ENCODE measurements at places on chromosomes 4 and X. TPM values are rescaled to one million over a fixed set of nuclear protein-coding genes. Genes with fewer than 3 reads are reported as not detected.

- DNase-seq: no peak
Measured at GRCh38 chr4:138843616-138844015, 172.0 kb upstream of the NOCT start.

GRCh38 chr4:139060591-139060990 lies 45.0 kb downstream of the NOCT start:
- no peak for DNase-seq

DNA sequence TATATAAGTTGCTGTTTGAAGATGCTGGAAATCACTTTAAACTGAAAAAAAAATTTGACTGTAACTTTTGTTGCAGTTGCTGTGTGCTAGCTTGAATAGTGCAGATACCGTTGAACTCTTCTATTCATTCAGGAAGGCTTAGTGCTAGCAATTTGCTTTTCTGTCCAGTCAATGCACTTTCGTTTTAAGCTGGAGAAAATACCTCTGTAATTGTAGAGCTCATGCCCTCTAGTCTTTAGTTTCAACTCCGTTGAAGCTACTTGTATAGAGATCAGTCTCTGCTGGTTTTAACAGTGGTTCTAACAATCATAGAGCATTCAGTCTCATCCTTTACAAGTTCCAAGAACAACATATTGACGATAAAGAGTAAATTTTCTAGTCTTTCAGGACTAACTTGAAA lies 49.0 kb upstream of the TRPC3 start:
- DNase-seq: no peak

GRCh38 chrX:140710710-140711109 lies 1.2 kb downstream of the LINC00632 start:
- no peak for DNase-seq

GRCh38 chr4:164866817-164867490 lies 10.0 kb upstream of the APELA start:
- no peak for DNase-seq

GRCh38 chr4:9771034-9771433 lies 10.4 kb upstream of the DRD5 start:
- no peak for DNase-seq

- no peak for DNase-seq
Measured at GRCh38 chr4:38983787-38984598, 48.2 kb downstream of the TMEM156 start.

DNA sequence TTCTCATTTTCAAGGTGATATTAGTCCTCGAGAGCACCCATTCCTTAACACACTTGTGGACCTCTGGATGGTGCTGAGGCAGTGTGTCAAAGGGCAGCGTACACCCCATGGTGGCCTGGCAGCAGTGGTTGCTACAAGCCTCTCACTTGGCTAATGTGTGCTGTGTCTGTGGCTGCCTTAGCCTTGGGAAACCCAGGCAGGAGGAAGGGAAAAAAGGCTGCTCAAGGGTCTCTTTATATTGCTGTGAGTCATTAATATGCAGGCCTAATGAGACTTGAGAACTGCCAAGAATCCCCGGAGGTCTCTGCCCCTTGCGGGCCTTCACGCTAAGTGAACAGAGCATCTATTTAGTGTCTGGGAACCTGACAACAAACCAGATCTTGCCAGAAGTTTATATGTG lies 7.0 kb downstream of the PCDH10 start:
- no peak for DNase-seq

- DNase-seq: no peak
Measured at GRCh38 chrX:41184312-41184711, 99.1 kb downstream of the USP9X start.

DNA sequence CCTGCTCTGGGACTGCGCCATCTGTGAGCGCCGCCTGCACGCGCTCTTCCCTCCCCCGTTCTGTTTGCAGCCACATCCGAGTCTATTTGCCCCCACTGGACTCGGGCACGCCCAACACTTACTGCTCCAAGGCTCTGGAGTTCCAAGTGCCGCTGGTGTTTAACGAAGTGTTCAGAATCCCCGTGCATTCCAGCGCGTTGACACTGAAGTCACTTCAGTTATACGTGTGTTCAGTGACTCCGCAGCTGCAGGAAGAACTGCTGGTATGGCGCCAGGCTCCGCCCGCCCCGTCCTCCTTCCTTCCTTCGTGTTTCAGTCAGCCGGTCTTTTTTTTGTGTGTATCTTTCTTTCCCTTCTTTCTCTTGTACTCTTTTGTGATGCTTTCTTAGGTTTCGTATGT lies 30.7 kb upstream of the CLCN4 start:
- DNase-seq: no peak

DNA sequence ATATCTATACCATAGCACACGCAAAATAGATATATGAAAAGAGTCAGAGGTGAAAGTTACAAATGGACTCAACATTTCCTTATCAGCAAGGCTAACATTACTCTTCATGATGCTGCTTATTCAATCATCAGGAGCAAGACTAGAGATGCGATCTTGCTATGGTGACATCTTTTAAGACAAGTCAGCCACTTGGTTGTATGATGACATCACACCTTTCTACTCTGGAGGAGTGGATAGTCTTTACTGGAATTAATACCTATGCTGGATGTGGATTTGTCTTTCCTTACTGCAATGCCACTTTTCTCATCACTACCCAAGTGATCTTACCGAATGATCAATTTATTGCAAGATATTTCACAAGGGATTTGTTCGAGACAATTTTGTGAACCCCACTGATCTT lies 87.0 kb upstream of the SPOCK3 start:
- DNase-seq: no peak

GRCh38 chr4:54378461-54378860 lies 149.4 kb downstream of the PDGFRA start:
- no peak for DNase-seq

DNA sequence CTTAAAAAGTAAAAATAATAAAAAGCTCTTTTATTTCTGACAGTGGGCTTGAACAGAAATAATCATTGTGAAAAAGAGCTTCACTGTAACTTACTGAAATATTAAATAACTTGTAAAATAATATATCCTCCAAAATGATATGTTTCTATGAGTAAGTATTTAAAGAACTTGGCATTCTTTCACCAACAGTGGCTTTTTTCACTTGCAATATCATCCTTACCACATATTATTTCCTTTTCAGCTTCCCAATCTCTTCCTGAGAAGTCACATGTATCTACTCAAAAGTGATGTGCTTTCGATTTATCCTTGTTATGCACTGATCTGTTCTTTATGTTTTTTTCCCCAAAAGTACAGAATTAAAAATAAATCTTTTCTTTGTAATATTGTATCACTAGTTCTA lies 2.2 kb upstream of the PCDH18 start:
- DNase-seq: no peak

DNA sequence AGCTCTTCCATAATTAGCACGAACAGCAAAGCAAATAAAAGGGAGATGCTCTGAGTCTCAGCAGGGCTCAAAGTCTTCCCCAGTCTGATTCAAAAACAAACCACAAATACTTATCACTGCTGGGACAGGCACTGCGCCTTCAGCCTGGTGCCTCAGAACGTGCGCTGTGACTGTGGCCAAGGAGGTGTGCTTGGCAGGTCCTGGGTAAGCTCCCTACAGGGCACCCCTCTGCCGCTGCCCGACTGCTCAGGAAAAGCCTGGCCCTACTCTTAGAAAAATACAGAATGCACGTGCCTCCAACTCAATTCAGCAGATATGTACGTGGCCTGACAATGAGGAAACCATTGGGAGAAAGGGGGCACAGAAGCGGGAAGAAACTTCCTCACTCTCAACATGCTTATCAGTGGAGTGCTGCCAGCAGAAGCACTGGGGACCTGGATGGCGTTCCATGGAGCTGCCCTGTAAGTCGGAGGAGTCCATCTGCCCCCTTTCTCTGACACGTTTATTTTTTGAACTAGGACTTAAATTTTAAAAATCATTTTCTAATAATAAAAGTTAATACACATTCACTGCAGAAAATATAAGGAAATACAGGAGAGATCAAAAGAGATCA lies 86.8 kb downstream of the GATB start:
- no peak for DNase-seq

- DNase-seq: peak; percentile 78
Measured at GRCh38 chrX:10634392-10635161, 14.2 kb upstream of the MID1 start.

GRCh38 chr4:73735231-73735630 lies 5.1 kb upstream of the CXCL8 start:
- DNase-seq: no peak

DNA sequence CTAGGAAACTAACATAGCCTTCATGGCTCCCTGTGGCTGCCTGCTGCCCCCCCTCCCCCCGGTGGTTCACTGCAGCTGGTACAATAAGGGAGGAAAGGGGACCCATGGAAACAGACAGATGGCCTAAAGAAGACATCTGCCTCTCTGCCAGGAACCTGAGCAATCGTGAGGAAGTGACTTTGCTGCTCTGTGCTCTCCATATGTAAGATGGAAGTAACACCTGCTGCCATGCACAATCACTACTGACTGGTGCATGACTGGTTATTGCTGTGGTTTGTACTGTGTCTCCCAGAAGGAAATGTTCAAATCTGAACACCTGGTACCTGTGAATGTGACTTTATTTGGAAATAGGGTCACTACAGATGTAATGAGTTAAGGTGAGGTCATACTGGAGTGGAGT lies 43.6 kb downstream of the CD99L2 start:
- no peak for DNase-seq

DNA sequence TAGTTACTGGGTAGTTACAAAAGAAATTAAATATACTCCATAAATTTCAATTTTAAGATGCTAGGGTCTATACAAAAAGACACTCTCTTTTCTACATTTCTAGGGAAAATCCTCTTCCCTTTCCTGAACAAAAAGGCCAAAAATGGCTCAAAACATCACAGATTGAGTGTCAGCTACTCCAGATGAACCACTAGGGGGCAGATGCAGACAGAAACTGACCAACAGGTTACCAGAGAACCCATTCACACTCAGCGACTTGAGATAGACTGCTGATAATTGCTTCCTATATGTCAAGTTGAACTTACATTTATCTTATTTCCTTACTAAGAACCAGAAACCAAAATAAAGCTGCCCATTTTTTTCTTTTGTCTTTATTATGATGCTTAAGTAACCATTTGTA lies 83.4 kb upstream of the MID1IP1 start:
- no peak for DNase-seq

GRCh38 chrX:107741404-107741790 lies 34.2 kb downstream of the TSC22D3 start:
- no peak for DNase-seq

- DNase-seq: no peak
Measured at GRCh38 chr4:8744083-8744805, 127.4 kb downstream of the HMX1 start.

- DNase-seq: no peak
Measured at GRCh38 chr4:101871962-101872676, 81.6 kb downstream of the BANK1 start.

- DNase-seq: peak; percentile 12
Measured at GRCh38 chrX:105150557-105150956, 69.9 kb downstream of the TEX13A start.

DNA sequence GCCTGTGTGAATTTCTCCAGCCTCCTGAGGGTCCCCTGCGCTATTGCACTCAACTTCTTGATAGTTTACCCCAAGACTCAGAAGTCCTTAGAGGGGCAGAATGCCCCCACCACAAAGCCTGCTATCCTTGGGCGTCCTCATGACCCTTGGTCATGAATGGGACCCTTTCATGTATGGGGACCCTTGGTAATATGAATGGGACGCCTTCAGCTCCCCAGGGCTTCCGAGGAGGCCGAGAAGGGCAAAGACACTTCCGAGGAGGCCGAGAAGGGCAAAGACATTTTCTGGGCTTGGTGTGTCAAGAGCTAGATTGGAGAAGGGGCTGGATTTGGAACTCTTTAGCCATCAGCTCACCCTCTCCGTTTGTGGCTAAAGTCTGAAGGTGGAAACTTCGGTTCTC lies 8.6 kb downstream of the SHOX start:
- no peak for DNase-seq

DNA sequence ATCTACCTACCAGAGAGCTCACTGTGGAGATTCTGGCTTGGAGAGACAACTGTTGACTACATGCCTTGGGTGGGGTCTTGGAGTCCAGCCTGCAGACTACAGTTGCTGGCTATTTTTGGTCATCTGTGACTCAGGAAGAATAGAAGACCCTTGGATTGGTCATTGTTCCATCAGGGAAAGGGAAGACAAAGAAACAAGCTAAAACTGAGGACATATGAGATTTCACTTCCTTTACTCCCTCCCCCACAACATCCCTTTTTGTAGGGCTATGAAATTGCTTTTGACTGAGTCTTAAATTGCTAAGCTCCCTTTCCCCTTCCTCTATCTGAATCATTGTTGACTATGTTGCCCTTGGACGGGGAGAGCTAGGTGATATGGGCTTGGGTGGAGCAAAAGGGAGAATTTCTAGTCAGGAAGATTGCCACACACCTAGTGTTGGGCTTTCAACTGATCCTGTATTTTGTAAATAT lies 11.7 kb downstream of the MSN start:
- no peak for DNase-seq

DNA sequence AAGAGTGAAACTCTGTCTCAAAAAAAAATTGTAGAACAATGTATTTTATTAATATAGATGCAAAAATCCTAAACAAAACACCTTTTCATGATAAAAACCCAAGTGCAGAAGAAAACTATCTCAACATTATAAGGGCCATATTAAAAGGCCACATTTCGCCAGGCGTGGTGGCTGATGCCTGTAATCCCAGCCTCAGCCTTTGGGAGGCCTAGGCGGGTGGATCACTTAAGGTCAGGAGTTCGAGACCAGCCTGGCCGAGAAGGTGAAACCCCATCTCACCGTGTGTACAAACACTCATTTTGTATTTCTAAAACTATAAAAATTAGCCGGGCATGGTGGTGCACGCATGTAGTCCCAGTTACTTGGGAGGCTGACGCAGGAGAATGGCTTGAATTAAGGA lies 9.9 kb upstream of the FAM193A start:
- no peak for DNase-seq

DNA sequence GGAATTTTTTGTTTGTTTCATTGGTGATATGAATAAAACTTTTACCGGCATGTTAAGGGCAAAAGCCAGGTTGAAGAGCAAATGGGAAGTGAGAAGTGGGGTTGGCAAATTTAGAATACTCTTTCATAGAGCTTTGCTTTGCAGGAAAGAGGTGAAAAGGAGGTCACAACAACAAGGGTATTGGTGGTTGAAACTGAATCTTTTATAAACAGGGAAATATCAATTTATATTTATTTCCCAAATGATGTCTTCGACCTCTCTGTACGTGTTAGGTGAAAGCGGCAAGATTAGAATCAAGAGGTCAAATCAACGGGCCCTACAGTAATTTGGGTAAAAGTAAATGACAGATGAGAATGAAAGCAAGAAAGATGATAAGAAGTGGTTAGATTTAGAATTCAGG lies 3.4 kb downstream of the SMR3A start:
- no peak for DNase-seq

CFAP47 gene
- total RNA-seq: not detected

BEND2 gene
- total RNA-seq: not detected

SLC6A14 gene
- total RNA-seq: 0.44 TPM

HDX gene
- 1.2 TPM for total RNA-seq

SYTL5 gene
- total RNA-seq: not detected

MAGEB2 gene
- not detected for total RNA-seq

All from PC-9 (cell line).